ENCODE measurements at places on chromosomes 16 and 17.
A peak's percentile ranks its signal among the peaks of the same experiment; 100 is the strongest.

- DNase-seq: no peak
Observed at GRCh38 chr17:72342061-72342460, 221.2 kb downstream of the SOX9 start.

DNA sequence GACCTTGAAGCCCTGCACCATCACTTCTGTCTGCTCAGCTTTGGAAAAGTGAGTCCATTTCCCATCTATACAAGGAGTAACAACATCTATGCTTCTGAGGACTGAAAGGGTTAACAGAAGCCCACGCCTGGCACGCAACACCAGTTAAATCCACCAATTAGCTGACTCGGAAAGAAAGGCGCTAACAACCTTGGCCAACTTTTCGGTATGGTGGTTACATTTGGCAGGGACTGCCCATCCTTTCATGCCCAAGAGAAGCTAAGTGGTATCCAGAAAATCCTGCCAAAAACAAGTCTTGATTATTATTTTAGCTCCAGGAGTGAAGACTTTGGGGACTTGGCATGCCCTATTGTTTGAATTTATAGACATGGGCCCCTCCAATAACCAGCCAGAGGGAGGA, 202.3 kb upstream of the RPL38 start:
- no peak for DNase-seq

DNA sequence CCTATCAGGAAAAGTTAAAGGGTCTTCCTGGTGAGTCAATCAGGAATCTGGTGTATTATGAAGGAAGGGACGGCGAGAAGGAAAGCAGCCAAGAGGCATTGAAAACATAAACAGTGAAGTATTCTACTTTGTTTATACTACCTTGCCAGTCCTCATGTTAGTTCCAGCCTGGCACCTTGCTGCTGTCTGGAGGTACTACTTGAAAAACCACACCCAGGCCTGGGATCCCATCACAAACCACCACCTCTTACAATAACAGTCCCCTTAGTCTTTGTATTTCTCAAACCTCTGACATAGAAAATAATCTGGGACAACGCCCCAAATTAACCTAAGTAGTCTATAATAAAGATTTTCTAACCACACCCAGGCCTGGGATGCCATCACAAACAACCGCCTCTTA, 676.7 kb upstream of the SOX9 start:
- DNase-seq: no peak

- DNase-seq: no peak
Observed at GRCh38 chr17:55340686-55341085, 75.9 kb downstream of the HLF start.

- DNase-seq: no peak
Observed at GRCh38 chr16:50712956-50713355, 19.6 kb downstream of the NOD2 start.

DNA sequence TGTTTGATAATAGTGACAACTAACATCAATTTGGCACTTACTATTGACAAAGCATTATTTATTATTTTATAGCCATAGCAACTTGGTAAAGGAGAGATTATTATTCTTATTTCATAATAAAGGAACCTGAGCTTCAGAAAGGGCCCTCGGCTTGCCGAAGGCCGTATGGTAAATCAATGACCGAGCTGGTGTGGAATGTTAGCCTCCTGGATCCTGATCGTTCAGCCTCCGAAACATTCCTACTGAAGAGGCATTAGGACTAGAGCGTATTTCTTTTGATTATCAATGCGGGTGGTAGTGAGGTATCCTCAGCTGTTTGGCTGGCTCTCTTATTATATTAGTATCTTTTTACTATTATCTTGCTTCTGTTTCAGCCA, 199.3 kb upstream of the TBX2 start:
- no peak for DNase-seq

DNA sequence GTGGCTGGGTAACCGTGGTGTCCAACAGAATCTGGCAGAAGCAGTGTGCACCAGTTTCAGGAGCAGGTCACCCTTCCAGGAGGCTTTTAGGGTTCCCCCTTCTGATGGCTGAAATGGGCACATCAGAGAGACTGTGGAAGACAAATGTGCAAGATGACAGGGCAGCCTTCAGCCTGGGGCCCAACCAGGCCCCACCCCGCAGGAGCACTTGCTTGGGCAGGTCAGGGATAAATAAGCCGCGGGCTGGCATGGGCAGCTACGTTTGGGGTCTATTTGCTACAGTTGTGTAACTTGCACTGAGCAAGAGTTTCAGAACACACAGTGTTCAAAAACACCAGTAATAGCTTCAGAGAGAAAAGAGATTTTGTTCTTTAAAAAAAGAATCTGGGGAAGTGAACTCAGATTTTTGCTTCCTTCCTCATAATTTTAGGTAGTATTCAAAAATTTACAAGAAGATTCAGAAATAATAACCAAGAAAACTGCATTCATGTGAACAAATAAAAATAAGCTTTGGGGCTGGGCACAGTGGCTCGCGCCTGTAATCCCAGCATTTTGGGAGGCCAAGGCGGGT, 44.9 kb upstream of the BAHCC1 start:
- DNase-seq: no peak

DNA sequence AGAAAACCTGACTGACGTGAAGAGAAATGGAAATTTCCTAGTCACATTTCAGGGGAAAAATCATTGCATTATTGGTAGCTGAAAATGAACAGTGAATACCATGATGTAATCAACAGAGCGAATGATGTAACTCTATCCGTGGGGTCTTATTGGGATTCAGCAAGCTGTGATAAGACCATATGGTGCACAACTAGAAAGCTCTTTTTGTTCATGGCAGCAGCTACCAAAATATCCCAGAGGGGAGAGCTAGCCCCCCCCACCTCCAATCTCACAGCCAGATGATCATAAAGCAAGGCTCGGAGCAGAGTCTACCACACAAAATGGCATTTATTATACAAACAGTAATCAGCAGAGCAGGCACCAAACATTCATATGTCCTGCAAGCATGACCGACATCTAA, 22.2 kb upstream of the DNAH17 start:
- DNase-seq: peak; percentile 34

DNA sequence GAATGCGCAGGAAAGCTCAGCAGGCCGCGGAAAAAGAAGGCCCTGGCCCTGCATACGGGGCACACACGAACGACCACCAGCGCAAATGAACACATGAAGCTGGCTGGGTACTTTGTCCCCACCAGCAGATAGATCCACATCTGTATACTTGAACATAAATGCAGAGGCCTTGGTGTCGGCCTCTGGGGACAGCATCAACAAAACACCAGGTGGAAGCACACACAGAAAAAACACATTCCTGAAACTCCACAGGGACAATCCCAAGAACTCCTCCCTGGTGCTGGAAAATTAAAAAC, 606 bp upstream of the ZBTB4 start:
- DNase-seq: no peak

DNA sequence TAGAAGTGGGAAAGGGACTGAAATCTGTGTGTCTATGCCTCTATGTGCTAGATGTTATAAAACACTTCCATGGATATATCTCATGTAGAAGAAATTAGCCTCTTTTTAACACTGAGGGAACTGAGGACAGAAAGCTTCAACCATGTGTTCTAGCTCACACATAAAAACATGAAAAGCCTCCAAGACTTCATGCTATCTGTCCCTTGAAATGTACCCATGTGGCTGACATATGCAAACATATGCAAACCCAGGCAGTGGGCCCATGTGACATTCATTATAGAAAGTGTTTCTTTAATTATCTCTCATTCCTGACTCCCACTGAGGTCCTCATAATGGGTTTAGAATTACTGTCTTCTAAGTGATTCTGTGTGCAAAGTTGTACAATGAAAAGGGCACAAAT, 134.7 kb upstream of the MAF start:
- DNase-seq: no peak

DNA sequence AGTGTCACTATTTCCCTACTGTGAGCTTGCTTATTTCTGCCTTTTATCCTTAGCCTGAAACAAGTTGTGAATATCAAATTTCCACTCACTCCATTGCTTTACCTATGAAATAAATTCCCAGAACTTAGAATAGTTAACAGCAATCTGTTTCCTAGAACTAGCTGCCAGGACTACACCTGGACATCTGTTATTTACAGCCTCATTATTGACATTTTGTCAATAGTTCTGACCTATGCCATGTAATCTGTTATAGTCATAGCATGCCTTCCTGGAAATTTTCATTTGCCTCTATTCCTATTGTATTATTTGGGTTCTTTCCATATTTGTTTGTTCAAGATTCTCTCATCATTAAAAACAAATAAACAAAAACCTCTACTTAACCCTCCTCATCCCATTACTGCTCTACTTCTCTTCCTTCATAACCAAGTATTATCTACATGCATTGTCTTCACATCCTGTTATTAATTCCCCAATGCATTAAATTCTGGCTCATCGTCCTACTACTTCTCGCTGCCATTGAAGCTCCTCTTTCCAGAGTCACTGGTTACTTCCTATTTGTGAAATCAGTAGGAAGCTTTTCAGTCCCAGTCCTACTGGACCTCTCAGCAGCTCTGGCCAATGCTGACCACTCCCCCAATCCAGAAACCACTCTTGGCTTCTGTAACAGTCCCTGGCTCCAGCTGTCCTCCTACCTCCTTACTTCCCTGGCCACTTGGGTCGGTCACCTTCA, 55.3 kb downstream of the PIGL start:
- DNase-seq: no peak

DNA sequence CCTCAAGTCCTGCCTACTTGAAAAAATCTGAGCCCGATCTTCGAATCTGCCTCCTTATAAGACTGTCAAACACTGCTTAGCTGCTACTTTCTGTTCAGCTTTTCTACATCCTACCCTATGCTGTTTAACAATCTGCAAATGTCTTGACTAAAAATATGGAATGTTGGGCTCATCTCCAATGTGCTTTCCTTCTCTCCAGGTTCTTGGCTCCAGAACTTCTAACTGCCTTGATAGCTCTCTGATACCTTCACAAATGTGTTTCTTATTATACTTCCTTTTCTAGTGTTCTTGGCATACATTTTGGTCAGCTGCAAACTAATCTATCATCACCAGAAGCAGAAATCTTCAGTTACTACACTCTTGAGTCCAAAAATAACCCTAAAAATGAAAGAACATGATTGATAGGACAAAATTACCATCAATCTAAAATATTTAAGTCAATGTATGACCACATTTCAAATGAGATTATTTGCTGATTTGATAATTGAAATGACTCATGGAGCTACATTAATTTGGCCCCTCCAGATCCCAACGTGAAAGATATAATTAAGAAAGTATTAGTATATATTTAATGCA, 372.3 kb upstream of the MON1B start:
- DNase-seq: no peak

- DNase-seq: no peak
Observed at GRCh38 chr16:67001726-67002125, 13.3 kb downstream of the CES4A start.

DNA sequence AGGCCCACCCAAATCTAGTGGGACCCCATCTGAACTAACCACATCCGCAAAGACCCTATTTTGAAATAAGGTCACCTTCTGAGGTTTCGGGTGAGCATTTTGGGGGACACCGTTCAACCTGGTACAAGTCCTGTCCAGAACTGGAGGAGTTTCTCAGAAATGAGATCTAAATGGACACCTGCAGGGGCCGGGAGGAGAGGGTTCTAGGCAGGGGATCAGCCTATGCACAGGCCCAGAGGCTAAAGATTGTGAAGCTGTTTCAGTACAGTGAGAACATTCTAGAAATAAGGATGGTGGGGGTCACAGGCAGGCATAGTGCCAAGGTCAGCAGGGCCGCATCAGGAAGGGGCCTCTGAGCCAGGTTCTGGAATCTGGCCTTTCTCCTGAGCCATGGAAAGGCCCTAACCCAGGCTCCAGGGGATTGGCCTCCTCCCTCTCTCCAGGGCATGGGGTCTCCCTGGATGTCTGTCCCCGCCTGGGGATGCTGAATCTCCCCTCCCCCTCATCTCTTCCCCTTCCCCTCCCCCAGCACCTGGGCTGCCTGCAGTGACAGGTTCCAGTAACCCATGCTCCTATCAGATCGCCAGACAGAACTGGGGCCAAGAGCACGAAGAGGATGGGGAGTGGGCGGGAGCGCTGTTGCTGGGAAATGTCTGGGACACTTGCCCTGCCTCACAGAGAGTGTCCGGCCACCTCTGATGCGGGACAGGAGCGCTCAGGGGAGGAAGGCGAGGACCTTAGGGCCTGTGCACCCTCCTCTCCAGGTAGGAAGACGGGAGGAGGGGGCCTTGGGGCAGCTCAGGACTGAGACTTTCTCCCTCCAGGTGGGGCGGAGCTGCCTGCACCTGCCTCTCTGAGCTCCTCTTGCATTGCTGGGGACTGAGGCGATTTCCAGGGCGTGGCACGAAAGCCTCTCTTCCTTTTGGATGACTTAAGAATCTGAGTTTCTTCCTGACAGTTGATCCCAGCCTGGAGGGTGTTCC, 321.4 kb upstream of the TNRC6C start:
- DNase-seq: no peak

GRCh38 chr17:17815436-17816200, 21.2 kb downstream of the SREBF1 start:
- no peak for DNase-seq

GRCh38 chr17:67074781-67075180, 30.4 kb downstream of the CACNG1 start:
- DNase-seq: no peak

- DNase-seq: no peak
Observed at GRCh38 chr17:59105852-59106462, 723 bp downstream of the TRIM37 start.

DNA sequence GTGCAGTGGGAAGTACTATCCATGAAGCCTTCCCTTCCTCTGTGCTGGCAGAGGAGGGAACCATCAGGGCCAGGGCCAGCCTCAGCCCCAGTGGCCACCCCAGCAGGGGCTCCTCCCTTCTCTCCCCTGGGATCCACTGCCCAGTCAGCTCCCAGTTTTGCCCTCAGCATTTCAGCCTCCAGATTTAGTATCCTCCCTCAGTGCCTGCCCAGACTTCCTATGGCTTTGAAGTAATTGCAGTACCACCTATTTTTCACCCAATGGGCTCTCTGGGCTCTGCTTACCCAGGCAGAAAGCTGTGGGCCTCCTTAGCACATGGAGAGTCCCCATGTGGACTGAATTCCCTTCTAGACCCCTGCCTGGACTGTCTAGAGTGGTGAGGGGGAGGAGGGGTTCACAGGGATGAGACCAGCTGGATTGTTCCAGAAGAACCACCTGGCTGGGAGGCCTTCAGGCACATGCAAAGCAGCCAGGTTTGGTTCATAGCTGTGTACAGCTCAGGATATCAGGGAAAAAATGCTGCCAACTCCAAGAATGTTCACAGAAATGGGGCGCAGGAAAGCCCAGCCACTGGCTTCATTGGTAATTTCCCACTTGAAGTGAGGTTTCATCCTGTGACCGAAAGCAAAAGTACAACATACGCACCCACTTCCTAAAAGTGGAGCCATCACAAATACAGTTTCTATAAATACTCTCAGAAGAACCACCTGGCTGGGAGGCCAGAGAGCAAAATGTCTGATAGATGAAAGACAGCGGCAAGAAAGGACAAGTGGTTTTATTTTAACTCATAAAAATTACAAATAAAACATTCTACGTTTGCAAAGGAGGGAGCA, 15.2 kb upstream of the HERPUD1 start:
- no peak for DNase-seq

DNA sequence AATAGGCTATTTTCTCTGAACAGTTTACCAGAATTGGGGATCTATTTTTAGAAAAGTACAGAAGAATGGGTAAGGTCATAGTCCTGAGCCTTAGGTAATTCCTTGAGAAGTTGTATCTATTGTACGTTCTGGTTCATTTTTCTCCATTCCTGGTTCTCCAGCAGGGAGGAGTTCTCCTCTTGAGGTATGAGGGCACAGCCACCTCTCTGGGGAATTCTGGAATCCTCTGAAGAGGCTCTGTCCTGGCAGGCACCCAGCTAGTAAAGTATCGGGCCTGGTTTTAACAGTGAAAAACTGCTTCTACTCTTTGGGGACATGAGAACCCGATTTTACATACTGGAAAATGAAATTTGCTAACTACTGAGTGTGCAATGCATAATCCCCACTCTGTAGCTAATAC, 19.6 kb upstream of the PMFBP1 start:
- DNase-seq: peak; percentile 32

GRCh38 chr16:4048481-4048880, 67.8 kb downstream of the ADCY9 start:
- no peak for DNase-seq

Measured in SK-N-MC (cell line).